ENCODE measurements at places on chromosomes 2 and 18.

GRCh38 chr18:45213040-45213333 is 402.3 kb upstream of the SLC14A2 start:
- no peak for DNase-seq

DNA sequence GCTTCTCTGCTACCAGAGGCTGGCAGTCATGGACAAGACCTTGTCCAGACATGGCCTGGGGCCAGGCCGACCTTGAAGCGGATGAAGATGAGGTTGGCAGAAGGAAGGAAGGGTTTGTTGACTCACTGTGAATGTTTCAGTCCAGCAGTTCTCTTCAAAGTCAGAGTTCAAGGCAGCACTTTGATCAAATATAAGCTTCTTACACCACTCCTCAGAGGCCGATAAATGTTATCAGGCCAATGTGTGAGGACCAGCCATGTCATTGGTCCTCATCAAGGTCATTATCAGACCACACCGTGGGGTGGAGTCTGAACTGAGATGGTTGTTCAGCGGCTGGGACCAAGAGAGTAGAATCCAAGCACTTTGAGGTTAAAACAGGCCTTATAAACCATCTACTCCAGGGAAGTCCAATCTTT is 35.5 kb downstream of the QPCT start:
- no peak for DNase-seq

GRCh38 chr2:113282747-113283533 is 4.2 kb upstream of the PAX8 start:
- DNase-seq, result no peak

DNA sequence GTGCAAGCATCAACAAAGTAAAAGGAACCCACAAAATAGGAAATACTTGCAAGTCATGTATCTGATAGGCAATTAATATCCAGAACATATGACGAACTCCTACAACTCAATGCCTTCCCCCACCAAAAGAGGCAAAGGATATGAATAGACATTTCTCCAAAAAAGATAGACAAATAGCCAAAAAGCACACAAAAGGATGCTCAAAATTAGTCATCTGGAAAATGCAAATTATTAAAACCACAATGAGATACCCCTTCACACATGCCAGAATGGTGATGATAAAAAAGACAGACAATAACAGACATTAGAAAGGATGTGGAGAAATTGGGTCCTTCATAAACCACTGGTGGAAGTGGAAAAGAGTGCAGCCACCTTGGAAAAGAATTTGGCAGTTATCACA is 76.4 kb downstream of the RIF1 start:
- DNase-seq, result no peak
